ENCODE measurements at places on chromosomes 5 and 9.
A peak's percentile ranks its signal among the peaks of the same experiment; 100 is the strongest.

DNA sequence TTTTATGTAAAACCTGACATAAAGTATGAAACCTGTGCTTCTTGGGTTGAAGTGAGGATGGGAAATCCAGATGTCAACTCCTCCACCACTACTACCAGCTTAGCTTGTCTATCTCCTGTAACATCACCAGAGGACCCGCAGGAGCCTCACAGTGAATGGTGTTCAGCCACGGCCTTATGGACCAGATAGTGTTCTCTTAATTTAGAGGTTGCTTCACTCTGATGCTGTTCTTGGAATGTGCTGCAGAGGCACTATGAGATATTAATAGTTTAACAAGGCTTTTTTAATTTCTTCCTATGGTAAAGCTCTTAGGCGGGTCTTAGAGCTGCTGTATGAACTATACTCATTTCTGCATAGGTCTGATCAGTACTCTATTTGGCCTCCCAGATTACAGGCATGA lies 27.9 kb downstream of the NFX1 start:
- DNase-seq = no peak

GRCh38 chr5:55821731-55822512 lies 29.2 kb upstream of the IL31RA start:
- no peak for DNase-seq

GRCh38 chr5:7500256-7500655 lies 104.3 kb downstream of the ADCY2 start:
- DNase-seq = no peak

DNA sequence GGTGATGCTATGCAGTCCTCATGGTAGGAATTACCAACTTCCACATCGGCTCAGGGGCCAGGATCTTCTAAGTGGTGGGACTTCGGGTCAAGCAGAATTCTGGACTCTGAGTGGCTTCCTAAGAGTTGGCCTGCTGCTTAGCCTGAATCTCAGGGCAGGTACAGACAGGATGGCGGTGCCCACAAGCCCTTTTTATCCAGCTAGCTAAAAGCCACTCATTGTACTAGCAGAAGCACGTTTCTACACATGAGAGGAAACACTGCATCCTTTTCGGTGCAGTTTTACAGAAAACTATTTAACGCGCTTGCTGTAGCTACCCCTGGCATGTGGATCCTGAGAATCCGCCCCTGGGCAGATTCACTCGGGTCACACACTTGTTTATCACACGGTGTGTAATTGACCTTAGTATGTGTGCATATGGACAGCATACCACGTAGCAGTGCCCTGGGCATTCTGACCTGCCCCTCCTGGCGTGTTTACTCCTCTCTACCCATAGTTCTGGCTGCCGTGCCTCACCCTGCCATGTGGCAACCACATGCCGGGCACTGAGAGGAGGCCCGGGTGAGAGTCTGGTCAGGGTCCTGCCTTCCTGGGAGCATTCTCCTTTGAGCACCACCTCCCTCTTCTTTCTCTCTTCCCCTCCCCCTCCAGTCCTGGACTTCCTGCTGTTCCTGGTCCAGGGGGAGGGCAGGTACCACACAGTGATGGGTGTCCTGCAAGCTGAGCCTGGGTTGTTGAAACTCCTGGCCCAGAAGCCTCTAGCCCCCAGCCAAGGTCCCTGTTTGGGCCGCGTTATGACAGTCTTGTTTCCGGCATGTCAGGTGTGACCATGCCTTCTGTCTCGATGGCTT lies 65.9 kb downstream of the DAB2IP start:
- no peak for DNase-seq

GRCh38 chr5:177542816-177543465 lies 11.4 kb downstream of the FAM193B start:
- DNase-seq = no peak

GRCh38 chr5:43839218-43839617 lies 236.2 kb downstream of the NNT start:
- DNase-seq = no peak

GRCh38 chr9:103397868-103398600 lies 402.9 kb downstream of the CYLC2 start:
- peak; percentile 4 for DNase-seq

DNA sequence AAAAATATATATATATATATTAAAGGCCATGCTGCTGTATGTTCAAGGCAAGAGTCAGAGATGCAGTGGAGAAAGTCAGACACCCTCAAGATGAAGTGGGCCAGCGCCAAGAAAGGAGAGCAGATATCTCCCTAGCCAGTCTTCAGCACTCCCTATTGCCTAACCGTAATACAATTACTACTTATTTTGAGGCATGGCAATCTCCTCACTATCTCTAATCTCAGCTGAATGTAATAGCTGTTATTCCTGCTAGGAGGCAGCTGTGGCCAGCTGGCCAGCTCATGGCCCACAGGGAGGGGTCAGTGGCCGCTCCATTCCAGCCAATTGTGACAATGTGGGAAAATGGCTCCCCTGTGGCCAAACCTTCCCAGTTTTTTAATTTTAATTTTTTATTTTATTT lies 87.5 kb upstream of the FBXW11 start:
- no peak for DNase-seq

- DNase-seq = no peak
Observed at GRCh38 chr9:88477300-88477751, 57.7 kb upstream of the NXNL2 start.

DNA sequence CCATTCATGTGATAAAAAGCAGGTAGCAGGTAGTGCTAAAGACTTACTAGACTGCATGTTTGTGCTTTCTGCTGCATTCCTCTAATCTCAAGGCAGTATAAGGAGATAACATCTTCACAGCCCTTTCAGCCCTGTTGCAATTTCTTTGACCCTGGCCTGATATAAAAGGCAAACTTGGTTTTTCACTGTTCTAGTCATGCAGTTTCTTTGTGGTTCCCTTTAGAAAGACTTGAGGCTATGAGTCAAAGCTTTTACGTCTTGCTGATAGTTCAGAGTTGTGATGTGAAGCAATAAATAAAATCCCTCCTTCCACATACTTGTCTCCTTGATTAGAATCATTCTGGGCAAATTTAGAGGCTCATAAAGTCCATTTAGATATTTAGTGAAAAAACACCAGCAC lies 88.6 kb upstream of the CDKN2B start:
- DNase-seq = no peak

DNA sequence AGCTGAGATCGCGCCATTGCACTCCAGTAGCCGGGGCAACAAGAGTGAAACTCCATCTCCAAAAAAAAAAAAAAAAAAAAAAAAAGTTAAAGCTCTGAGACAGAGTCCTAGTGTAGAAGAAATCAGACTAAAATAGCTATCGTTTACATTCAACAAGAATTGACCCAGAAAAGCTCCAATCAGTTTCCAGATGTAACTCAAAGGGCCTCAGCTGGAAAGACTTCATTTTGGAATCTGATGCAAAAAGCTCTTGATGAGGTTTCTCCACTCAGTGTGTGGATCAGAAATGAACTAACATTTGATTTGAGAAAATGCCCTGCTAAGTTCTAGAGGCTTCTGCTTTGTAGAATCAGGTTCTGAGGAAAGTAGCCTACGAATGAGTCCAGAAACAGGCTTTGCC lies 7.2 kb upstream of the C1QTNF2 start:
- no peak for DNase-seq

GRCh38 chr5:151154931-151155774 lies 2.4 kb downstream of the ANXA6 start:
- DNase-seq = no peak
